ENCODE measurements at places on chromosomes 12 and 14.

GRCh38 chr14:80977221-80977620 lies 21.8 kb downstream of the TSHR start:
- DNase-seq, result no peak

GRCh38 chr14:99541677-99542470 lies 60.7 kb downstream of the CCNK start:
- no peak for DNase-seq

- no peak for DNase-seq
Observed at GRCh38 chr12:129844662-129845220, 59.1 kb downstream of the TMEM132D start.

DNA sequence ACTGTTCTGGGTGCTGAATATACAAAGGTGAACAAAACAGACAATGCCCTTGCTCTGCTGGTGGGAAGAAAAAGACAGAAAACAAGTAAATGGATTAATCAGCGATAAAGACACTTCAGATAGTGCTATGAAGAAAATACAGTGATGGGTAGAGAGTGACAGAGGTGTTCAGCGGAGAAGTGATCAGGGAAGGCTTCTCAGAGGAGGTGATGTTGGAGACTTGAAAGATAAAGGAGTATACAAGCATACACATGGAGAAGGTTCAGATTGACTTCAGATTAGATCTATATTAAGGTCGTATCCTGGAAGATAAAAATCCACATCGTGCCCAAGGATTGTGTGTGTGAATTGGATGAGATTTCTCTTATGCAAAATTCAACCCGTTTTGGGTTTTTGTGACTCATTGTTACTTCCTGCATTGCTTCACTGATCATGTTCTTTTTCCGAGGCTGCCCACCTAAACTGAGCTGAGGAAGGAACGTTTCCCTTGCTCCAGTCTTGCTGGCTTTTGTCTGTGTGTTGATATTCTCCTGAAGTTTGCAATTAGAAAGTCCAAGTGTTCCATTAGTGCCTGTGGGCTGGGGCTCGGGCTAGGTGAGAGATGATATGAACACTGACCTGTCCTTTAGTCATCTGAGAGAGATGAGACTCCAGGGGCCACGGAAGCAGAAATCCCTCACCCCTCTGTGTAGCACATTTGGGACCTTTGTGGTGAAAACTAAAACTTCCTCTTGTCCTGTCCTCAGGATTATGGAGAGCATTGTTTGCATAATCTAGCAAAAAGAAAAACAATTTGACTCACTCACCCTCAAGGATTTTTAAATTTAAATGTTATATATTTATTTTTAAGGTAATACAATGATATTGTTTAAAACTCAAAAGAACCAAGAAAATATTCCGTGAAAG lies 27.6 kb downstream of the PLXNC1 start:
- no peak for DNase-seq

- DNase-seq, result no peak
Observed at GRCh38 chr12:79367032-79367589, 323.7 kb downstream of the PAWR start.

- DNase-seq, result no peak
Observed at GRCh38 chr12:38540156-38540555, 223.6 kb downstream of the ALG10B start.

DNA sequence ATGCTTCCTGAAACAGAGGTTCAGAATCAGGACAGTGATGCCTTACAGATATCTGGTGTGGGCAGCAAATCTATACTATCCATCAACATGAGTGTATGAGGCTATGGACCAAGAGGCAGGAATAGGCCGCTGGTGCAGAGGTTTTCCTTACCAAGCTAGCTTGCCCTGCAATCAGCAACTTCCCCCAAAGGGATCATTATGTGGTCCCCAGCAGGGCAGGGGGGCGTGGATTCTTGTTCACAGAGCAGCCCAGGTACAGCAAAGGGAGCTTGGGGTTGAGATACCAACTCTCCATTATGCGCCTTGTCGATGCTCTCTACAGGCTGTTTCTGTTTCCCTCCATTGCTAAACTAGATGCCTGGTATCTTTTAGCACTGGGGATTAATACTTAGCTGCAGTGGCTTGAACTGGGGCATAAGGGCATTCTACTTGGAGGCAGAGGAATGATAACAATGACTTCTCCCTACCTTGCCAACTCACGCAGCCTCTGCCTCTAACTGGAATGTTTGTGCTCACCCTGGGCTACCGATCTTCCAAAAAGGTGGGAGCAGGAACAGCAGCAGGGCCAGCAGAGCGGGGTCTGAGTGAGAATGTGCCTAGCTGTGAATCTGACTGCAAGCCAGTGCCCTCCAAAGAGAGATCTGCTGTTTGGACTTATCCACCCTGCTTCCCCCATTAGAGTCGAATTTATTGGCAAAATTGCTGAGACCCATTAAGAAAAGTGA lies 10.3 kb upstream of the KRT1 start:
- DNase-seq, result no peak

- DNase-seq, result no peak
Observed at GRCh38 chr12:234891-235415, 21.0 kb upstream of the SLC6A12 start.

- DNase-seq, result no peak
Observed at GRCh38 chr14:78010688-78011087, 159.5 kb upstream of the NRXN3 start.

GRCh38 chr12:70652451-70652850 lies 15.2 kb upstream of the PTPRB start:
- DNase-seq, result no peak

GRCh38 chr12:132648616-132649225 lies 30.1 kb downstream of the P2RX2 start:
- DNase-seq, result no peak

- no peak for DNase-seq
Observed at GRCh38 chr12:4282892-4283511, 9.4 kb downstream of the CCND2 start.

Measured in stimulated activated CD4-positive, alpha-beta T cell treated with anti-CD3 and anti-CD28 coated beads, Interleukin-4, amount 100 ng/mL, for 24 hours (primary cell).